ENCODE measurements at places on chromosomes 2 and 18.

GRCh38 chr18:24790347-24790746 is 329.9 kb downstream of the HRH4 start:
- no peak for DNase-seq

GRCh38 chr2:32626639-32627221 is 1.1 kb upstream of the TTC27 start:
- no peak for DNase-seq

DNA sequence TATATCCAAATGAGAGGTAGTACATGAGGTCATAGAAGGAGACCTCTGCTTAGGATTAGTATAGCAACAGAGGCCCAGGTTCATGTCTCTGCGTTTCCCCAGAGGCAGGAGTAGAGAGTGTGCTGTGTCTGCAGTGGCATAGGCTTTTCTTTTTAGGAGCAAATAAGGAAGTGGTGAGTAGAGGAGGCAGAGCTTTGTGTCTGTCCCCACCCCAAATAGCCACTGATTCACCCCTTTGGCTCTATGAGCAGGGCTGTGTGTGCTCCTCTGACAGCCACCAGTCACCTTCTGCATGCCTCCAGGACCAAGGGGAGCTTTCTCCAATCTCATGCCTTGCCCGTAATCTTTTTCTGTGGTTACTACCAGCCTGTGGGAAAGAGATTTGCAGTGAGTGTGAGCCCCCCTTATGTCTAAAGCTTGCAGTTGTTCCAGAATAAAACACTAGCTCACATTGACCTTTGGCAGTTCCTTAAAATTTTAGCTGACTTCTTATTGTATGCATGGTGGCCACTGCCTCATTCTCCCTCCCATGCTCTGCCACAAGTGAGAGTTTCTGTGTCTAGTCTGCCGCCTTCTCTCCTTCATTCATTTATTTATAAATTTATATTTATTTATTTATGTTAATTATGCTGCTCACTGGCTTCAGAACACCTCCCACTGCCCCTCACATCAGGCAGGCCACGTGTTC is 23.5 kb upstream of the ELAC1 start:
- no peak for DNase-seq

- DNase-seq, result no peak
Measured at GRCh38 chr2:79210274-79210917, 50.8 kb upstream of the REG3A start.

DNA sequence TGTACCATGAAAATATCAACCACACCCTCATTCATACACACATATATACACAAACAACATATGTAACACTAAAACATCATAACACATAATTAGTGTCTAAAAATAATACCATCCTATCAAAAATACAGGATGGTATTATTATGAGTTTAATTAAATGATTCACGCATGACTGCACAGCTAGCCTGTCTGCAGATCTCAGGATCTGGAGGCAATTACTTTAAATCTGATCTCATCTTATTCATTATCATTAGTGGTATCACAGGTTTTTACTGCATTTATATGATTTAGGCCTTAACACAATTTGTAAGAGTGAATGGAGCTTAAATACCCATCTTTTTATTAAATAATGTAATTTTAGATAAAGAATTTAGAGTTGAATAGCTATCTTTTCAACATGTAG is 443.4 kb upstream of the LINC00305 start:
- DNase-seq, result no peak

DNA sequence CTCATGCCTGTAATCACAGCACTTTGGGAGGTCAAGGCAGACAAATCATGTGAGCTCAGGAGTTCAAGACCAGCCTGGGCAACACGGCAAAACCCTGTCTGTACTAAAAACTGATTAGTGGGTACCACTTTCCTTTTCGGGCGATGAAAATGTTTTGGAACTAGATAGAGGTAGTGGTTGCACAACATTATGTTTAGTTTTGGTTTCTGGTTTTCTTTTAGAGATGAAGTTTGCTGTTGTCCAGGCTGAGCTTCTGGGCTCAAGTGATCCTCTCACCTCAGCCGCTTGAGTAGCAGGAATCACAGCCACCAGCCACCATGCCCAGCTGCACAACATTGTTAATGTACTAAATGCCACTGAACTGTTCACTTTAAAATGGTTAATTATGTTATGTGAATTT is 27.6 kb downstream of the AAK1 start:
- no peak for DNase-seq

- DNase-seq, result no peak
Measured at GRCh38 chr18:65352186-65352585, 398.6 kb upstream of the CDH7 start.

DNA sequence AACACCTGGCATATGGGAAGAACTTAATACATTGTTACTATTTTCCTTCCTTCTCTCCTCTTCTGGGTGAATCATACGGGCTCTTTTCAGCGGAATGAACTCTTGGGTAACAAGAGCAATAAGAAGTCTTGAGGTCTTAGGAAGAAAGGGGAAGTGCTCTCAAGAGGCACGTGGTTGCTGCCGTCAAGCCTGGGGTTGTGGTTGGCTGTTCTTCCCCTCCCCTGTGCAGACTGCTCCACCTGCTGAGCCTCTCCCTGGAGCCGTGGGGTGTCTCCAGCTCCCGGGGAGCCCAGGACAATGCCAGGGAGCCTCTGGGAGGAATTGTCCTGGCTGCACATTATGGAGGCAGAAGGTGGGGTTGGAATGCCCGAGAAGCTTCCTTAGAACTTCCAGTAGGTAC is 19.4 kb downstream of the TOGARAM2 start:
- DNase-seq, result peak; percentile 18

GRCh38 chr18:7817575-7818230 is 250.6 kb downstream of the PTPRM start:
- no peak for DNase-seq

GRCh38 chr2:871175-871727 is 79.4 kb upstream of the SNTG2 start:
- no peak for DNase-seq

- DNase-seq, result no peak
Measured at GRCh38 chr2:236577481-236578410, 8.1 kb downstream of the ACKR3 start.

- no peak for DNase-seq
Measured at GRCh38 chr18:50866765-50867164, 12.2 kb upstream of the ME2 start.

DNA sequence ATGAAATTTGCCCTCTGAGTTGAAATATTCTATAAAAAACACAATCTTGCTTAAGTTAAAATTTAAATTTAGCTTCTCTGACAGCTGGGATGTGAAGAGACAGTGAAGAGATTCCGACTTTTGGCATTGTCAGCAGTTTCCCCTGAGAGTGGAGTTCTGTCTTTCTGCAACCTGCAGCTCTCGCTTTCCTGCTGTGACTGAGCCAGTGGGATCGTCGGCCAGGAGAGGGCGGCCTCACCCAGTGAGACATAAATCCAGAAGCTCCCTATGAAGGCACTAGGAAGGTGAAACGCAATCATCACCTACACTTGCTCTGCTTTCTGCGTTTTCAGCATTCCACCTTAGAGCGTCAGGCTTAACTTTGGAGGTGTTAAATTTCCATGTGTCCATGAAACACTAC is 75.4 kb upstream of the HNMT start:
- DNase-seq, result no peak

DNA sequence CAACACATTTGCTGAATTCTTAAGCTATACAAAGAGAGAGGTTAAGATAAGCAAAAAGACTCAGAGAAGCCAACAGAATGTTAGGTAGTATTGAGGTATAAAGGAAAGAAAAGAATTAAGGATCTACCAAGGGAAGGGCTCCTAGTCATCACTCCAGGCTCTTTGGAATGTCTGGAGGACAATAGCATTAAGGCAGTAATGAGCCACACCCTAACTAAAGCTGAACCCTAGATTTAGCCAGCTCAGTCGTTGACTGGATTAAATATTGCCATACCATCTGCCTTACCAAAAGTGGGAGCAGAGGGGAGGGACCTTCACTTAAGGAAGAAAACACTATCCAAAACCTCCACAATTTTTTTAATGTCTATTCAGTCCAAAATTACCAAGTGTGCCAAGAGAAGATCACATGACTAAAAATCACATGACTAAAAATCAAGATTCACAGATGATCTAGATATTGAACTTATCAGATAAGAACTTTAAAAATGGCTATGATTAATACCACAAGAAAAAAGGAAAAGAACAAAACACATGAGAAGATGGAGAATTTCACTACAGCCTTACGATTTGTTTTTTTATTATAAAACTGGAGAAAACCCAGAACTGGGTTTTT is 59.7 kb downstream of the EXOC6B start:
- no peak for DNase-seq

GRCh38 chr2:148486655-148487054 is 157.9 kb upstream of the EPC2 start:
- DNase-seq, result no peak

DNA sequence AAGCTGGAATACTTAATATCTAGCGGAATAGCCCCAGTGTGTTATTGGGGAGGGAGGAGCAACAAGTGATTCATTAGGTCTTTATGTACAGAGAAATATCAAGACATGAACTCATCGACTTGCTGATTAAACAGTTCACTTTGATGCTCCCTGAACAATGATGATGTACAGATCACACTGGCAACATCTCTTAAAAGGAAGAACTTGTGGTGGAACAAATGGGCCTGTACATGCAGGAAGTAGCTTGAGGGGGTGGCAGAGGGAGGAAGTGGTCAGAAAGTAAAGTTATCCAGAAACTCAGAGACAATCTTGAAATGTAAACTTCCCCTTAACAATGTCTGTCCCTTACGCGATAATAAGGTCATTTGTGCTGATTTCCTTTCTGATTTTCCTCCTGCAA is 90.5 kb downstream of the NXPH2 start:
- DNase-seq, result no peak

DNA sequence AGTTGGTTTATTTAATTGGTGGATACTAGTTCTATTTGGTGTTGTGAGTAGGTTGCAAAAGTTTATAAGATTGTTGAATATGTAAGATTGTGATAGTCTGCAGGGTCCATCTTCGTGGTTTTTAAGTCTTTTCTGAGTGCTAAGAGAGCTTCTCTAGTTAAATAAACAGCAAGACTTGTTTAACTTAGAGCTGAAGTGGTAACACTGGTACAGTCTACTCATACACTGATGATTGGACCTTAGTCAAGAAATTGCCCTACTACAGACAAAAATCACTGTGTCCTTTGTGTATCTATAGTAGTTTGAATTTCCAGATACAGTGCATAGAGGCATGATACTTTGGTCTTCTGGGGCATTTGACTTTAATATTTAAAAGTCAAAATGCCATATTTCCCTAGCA is 94.6 kb downstream of the PHLPP1 start:
- peak; percentile 51 for DNase-seq

DNA sequence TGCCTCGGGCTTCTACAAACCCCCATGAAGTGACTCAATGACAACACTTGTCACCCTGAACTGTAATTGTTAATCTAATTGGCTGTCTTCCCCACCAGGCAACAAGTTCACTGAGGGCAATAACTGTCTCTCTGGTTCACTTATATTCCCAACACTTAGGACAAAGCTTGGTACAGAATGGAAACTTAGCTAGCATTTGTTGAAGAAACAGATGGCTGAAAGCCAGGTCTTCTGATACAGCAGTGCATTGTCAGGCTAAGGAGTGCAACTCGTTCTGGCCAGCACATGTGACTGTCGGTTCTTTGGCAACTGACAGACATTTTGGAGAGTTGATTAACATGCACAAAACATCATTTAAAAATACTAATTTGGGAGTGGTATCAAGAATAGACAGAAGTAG is 14.6 kb upstream of the DNAJC27 start:
- peak; percentile 11 for DNase-seq

GRCh38 chr2:37281916-37282315 is 42.7 kb downstream of the PRKD3 start:
- no peak for DNase-seq

DNA sequence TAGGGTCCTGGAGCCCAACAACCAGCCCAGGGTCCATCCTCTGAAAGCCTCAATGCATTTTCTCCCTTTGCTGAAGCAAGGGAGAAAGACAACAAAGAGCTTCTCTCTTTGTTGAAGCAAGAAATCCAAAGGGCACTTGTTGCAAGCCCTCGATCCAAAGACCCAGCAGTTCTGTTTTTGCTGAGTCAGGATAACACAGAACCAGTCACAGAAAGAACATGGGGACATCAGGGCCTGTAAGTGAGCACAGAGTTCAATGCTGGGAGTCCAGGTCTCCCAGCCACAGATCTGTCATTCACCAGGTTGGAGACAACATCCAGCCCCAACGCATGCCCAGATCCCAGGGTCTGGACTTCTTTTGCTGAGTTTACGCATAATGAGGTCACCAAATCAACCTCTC is 315.8 kb upstream of the KLHL29 start:
- DNase-seq, result no peak

DNA sequence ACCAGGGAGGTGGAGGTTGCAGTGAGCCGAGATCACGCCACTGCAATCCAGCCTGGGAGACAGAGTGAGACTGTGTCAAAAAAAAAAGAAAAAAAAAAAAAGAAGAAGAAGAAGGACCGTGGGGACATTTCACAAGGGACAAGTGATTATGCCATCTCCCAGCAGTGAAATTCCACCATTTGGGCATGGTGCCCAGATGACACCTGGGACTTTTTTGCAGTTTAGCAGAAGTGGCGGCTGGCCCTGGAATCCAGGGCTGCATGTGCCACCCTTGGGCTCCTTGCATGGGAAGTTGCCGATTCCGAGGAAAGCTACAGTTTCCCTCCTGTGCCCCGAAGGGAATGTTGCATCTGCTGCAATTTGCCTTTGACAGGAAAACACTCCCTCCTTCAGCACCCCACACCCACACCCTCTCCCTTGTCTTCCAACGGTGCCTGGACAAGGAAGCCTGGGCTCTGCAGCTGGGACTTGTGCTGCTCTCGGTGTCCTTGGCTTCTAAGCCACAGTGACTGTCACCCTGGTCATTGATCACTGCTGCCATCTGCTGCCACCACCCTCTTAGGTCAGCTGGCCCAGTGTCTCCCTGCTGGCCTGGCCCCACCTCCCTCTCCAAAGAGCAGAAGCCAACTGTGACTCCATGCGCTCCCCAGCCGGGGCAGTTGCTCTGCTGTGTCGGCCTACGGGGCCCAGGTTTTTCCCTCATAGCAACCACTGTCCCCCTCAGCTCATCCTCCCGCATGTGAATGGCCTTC is 56.4 kb upstream of the LRRC30 start:
- no peak for DNase-seq

GRCh38 chr2:181586569-181587081 is 70.3 kb downstream of the CERKL start:
- DNase-seq, result no peak

GRCh38 chr18:25648716-25649260 is 296.8 kb upstream of the ZNF521 start:
- peak; percentile 10 for DNase-seq

- no peak for DNase-seq
Measured at GRCh38 chr2:11785611-11785940, 39.1 kb downstream of the LPIN1 start.

- no peak for DNase-seq
Measured at GRCh38 chr18:28972333-28972907, 795.5 kb upstream of the CDH2 start.

DNA sequence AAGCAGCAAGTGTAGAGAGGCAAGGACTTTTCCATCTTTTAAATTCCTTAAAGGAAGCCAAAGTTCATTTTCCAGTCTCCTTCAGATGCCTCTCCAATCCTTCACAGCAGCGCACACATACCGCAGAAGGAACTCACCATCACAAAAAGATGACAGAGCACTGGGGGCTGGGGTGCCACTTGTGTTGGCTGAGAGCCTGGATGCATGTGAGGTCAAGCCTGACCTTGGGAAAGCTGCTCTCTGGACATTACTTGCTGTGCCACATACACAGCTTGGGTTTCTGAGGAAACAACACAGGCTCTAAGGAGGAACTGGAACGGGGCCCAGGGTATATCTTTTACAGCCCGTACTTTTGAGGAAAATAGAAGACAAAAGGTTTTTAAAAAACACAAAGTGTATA is 364.3 kb upstream of the MEX3C start:
- no peak for DNase-seq
